ENCODE measurements at places on chromosomes 1 and 21.

- no peak for DNase-seq
Observed at GRCh38 chr21:32216293-32216692, 62.6 kb downstream of the MIS18A start.

DNA sequence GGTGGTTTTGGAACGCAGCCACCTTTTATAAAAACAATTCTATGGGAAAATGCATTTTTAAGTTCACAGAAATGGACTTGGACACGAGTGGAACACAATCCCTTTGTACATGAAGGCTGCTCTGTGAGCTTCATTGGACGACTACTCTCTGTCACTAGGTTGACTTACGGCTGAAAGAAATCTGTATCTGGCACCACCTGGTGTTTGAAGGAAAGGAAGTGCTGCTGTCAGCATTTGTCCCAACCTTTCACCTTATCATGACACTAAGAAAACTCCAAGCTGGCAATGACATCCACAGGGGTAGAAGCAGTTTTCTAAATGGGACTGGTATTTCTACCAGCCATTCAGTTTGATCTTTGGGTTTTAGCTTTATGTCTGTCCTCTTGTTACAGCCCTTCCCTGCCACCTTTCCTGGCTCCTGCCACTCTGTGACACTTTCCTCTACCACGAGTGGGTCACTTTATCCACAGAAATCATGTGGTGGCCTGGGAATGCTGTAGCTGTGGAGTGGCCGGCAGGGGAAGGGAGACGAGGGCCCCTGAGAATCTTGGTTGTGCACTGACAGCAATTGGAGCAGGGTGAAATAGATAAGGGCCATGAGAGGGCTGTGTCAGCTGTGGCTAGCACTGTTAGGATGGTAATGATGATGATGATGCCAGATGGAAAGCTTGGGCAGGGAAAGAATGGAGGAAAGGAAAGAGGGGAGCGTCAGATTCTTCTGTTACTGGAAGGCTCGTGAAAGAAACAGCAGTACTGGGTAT is 85.2 kb downstream of the TBX19 start:
- peak; percentile 23 for DNase-seq

DNA sequence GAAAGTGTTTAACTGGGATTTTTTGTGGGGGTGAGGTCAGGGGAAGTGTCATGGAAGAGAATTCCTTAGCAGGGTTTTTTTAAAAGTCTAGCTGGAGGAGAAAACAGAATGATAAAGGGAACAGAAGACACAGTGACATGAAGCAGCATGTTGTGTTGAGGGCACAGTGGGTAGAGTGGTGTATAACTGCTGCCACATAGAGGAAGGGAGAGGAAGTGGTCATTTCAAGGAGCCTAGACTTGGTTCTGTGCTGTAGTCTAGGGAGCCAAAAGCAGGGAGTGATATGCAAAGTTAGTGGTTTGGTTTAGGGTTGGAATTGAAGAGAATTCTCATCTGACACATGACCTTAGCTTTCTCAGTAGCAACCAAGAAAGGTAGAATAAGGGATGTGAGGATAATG is 10.2 kb downstream of the EEIG2 start:
- DNase-seq, result peak; percentile 46

DNA sequence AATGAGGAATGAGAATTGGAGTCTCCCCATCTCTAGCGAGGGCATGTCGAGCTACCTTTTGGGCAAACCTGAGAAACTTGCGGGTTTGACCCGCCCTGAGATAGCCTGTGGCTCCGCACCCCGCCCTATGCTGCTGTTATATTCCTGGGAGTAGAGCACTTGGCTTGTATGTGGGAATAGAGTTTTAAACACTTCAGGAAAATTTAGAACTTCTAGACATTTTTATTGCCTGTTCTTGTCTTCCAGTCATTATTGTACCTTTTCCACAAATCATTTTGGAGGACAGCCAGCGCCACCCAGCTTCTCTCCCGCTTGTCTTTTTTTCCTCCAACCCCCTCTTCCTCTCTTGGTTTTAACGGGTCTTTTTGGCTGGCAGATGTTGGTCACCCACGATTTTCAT is 738 bp downstream of the GNPAT start:
- DNase-seq, result peak; percentile 26

DNA sequence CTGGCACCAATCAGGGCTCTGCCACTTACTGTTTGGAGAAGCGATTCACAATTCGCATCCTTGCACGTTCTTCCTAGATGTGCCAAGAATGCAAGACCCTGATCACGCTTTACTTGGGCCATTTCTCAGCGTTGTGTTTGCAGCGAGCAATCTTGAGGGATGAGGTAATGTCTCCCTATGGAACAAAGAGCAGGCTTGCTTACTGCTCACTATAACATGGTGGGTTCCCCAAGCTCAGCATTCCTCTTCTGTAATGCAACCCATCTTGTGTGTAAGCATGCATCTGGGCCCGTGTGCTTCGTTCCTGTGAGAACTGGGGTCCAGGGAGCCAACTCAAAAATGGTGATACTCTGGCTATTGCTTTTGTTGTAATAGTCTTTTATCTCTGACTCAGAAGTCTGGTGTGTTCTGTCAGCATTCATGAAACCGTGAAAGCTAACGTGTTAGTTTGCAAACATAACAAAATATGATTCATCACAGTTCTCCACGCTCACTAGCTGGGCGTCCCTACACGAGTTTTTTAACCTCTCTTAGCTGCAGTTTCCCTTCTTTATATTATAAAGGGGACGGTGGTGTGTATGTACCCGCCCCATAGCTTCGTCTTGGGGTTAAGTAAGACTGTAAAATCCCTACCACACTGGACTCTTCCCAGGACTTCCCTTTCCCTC is 33.3 kb downstream of the DNTTIP2 start:
- DNase-seq, result peak; percentile 93

DNA sequence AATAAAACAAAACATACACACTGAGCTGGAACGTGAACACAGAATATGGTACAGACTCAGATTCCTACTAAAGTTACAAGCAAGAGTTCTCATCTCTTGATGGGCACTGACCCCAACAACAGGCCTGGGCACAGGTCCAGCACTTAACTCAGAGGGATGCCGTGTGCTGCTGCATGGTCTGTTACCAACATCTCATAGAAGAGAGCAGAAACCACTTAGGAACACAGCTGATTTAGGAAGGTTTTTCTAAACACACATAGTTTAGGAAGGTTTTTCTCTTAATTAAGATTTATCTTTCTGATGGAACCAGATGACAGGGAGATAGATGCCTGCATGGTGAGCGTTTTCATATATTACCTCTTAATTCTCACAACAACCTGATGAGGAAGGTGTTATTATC is 1.5 kb downstream of the GCLM start:
- DNase-seq, result peak; percentile 67

- peak; percentile 58 for DNase-seq
Observed at GRCh38 chr1:221449801-221450470, 292.0 kb downstream of the DUSP10 start.

GRCh38 chr1:75423136-75423535 is 187.8 kb downstream of the SLC44A5 start:
- no peak for DNase-seq

DNA sequence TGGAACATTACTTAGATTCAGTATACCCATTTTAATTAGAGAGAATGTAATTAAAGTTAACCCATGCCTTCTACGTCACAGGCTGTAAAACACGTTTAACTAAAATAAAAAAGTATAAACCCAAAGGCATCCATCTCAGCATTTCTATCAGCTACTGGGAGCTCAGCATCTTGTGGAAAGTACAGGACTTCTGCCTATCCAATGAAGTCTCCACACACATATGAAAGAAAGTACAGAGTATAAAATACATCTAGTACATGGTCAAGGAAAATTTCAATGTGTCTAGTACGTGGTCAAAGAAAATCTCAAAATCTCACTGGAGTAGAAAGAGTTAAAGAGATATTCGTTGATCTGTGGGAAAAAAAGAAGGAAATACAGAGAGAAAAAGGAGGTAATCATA is 141.4 kb upstream of the ZNHIT6 start:
- no peak for DNase-seq

DNA sequence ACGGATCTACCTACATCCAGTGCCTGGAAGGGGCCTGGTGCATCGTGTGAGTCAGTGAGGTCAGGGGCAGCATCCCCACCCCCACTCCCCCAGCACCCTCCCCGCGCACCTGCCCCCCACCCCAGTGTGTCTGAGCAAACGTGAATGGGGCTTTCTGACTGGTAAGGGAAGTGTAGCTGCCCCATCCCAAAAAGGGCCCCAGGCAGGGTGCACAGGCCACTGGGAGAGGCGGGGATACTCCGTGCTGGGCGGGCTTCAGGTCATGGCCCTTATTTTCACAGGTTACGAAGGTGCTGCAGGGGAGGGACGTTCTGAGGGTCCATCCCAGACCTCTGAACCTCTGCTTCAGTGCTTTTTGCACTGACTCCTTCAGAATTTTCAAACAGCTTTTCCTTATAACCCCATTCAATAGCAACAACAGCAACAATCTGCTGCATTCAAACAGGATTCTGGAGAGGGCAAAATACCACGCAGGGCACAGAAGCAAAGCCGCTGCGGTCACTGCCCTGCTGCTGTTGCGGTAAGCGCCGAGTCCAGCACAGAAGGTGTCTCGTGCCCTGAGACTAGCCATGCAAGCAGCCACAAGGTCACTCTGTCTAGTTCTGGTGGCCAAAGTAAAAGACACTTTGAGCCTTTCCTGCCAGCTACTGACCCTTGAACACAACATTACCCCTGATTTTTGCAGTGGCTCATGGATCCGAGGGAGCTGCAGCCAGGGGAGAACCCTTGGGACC is 10.3 kb downstream of the TTC34 start:
- DNase-seq, result no peak

- peak; percentile 73 for DNase-seq
Observed at GRCh38 chr1:247111700-247112478, 7.7 kb upstream of the ZNF669 start.

- DNase-seq, result peak; percentile 82
Observed at GRCh38 chr1:12454406-12455391, 163.3 kb downstream of the DHRS3 start.

- peak; percentile 66 for DNase-seq
Observed at GRCh38 chr1:910881-911721, 12.6 kb upstream of the SAMD11 start.

GRCh38 chr1:118381197-118381869 is 196.3 kb upstream of the SPAG17 start:
- DNase-seq, result no peak

DNA sequence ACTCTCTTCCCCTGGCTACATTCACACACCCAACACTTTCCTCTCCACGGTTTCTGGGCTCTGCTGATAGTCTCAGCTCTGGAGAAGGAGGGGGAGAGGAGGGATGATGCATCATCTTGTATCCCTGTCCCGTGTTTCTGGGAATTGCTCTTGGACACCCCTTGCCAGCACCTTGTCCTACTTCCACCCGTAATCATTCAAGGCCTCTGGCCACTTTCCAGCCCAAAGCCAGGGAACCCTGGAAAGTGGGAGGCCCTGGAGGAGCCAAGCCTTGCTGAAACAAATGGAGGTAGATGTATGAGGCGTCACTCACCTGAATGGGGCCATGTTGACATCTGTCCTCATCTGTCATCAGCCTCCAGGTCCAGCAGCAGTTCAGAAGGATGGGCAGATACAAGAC is 4.4 kb downstream of the PLEKHO1 start:
- no peak for DNase-seq

DNA sequence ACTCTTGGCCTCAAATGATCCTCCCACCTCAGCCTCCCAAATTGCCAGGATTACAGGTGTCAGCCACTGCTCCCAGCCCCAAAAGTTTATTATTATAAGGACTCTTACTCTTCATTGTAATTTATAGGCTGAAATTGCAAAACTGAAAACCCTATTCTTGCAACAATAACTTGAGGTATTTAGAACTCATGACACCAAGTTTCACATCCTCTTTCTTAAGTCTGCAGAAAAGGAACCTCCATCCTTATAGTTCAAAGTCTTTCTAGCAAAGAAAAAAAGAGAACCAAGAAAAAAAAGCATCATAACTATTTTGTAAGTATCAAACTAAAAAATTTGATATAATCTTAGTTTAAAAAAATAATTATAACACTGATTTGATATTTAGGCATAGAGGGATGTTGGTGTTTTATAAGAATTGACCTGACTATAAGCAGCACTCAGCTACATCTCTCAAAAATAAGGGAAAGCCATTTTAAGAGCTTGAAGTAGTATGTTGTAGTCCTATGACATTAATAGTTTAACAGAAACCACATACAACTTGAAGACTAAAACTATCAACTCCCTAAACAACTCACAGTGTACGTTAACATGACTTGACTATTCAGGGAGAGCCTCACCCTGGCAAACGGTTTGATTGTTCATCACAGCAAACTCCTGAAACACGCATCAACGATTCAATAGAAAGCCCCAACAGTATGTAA is 122.4 kb downstream of the AKT3 start:
- DNase-seq, result no peak

DNA sequence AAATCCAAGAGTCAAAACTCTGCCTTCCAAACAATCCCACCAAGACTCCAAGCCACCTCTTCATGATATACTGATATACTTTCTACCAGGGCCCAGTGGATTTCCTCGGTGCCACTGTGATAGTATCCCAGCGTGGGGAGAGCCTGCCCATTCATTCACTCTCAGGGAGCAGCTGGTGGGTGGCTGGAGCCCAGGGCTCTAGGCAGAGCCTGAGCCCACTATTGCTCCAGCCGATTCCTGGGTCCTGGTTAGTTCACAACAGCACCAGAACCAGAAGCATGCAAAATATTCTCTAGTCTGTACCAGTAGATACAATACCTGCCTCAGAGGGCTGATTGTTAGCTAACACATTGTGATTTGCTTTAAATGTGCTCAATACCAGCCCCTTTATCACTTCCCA is 831 bp downstream of the CSRP1 start:
- no peak for DNase-seq

DNA sequence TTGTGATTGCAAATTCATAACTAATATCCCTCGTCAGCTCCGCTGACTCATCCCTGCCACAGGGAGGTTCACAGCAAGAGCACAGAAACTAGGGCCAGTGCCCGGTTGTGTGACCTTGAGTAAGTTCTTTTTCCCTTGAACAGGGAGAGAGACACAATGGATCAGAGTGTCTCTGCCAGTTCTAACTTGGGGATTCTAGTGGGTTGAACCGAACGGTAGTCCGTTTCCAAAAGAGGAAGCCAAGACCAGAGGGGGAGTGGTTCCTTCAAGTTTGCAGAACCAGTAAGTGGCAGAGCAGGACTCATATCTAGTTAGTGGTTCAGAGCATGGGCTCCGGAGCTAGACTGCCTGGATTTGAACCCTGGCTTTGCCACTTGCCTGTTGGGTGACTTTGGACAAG is 4.9 kb upstream of the SHISA4 start:
- DNase-seq, result peak; percentile 60

GRCh38 chr21:31220575-31220974 is 123.5 kb downstream of the TIAM1 start:
- DNase-seq, result no peak

Data from EH (cell line).